ENCODE measurements at places on chromosomes 16 and 17. TPM values are rescaled to one million over a fixed set of nuclear protein-coding genes. Genes with fewer than 3 reads are reported as not detected.
A peak's percentile ranks its signal among the peaks of the same experiment; 100 is the strongest.

DNA sequence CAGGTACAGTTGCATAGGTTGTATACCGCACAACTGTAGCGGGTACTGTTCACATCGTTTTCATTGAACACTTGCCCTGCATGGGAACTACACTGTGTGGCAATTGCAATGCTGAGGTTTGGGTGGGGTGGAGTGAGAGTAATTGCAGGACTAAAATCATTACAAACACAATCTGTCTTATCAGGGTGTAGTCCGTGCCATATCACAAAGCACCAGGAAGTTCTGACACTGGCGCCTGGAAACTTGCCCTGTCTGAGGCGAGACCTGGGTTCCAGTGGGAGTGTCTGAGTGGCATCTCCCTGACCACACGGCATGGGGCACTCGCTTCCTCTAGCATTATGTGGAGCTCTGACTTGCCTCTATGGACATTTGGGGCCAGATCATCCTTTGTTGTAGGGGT is 153.4 kb downstream of the RGS9 start:
- no peaks in the 10 kb centered on the region for H3K36me3 ChIP-seq
- H3K4me1 ChIP-seq, result no peaks in the 10 kb centered on the region
- H3K27me3 ChIP-seq, result no peaks in the 10 kb centered on the region
- no peak for DNase-seq
- no peak overlapping the region for H3K4me3 ChIP-seq
- no peak overlapping the region for H3K27ac ChIP-seq

The KLHL10 gene
- total RNA-seq, result 0.33 TPM

GRCh38 chr17:77382356-77382911 is 241.7 kb downstream of the SEC14L1 start:
- peaks cover 67% of the 10 kb centered on the region for H3K4me1 ChIP-seq
- no peak overlapping the region for H3K4me3 ChIP-seq
- peaks cover 10% of the 10 kb centered on the region for H3K36me3 ChIP-seq
- H3K27ac ChIP-seq, result peak overlapping the region; percentile 24
- H3K27me3 ChIP-seq, result no peaks in the 10 kb centered on the region

- no peak overlapping the region for H3K4me3 ChIP-seq
- no peaks in the 10 kb centered on the region for H3K27me3 ChIP-seq
- H3K27ac ChIP-seq, result no peak overlapping the region
These were observed 141.6 kb downstream of the VPS53 start for GRCh38 chr17:573036-573435.

The IGFBP4 gene
- 312 TPM for total RNA-seq

DNA sequence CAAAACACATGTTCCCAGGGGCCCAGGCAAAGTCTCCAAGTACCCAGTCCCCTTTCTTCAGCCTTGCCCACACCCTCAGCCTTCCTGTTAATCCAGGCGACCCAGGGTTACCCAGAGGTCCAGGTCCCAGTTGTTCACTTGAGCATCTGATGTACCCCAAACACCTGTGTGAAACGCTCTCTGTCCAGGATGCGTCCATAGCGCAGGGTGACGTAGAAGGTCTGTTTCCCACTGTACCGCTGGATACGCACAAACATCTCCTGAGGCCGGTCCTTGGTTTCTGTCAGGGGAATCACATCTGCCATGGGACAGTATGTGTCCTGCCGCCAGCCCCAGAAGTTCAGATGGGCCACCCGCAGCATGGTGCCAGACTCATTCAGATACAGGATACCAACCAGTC is 1.6 kb downstream of the TMEM186 start:
- H3K4me3 ChIP-seq, result no peak overlapping the region
- no peaks in the 10 kb centered on the region for H3K27me3 ChIP-seq
- H3K4me1 ChIP-seq, result peaks cover 4% of the 10 kb centered on the region
- H3K36me3 ChIP-seq, result peaks cover 1% of the 10 kb centered on the region
- no peak for DNase-seq

- no peak overlapping the region for H3K4me3 ChIP-seq
- H3K27me3 ChIP-seq, result no peaks in the 10 kb centered on the region
- no peaks in the 10 kb centered on the region for H3K36me3 ChIP-seq
These were observed 914.9 kb downstream of the KCNJ2 start for GRCh38 chr17:71084219-71084618.

The MMP15 gene
- total RNA-seq, result 2.1 TPM

GRCh38 chr16:47774661-47775060 is 313.5 kb downstream of the PHKB start:
- no peak overlapping the region for H3K27ac ChIP-seq
- peak; percentile 61 for DNase-seq
- no peak overlapping the region for H3K4me3 ChIP-seq
- H3K27me3 ChIP-seq, result no peaks in the 10 kb centered on the region
- no peaks in the 10 kb centered on the region for H3K4me1 ChIP-seq
- no peaks in the 10 kb centered on the region for H3K36me3 ChIP-seq

The CAMKK1 gene
- 2.5 TPM for total RNA-seq

DNA sequence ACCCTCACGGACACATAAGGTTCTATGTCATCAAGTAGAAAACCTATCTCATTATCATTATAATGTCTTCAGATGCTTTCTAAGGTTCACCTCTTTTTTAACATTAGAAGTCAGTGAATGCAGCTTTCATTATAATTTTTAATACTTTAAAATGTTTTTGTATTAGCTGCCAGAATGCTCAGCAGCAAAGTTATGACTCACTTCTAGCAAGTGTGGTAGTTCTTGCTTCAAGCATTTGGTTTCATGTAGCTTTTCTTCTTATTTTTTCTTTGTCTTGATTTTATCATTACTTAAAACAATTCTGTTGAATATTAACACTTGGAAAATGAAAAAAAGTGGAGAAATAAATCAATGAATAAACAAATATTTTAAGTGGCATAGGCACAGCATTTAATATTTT is 23.4 kb downstream of the LPCAT2 start:
- H3K36me3 ChIP-seq, result no peaks in the 10 kb centered on the region
- H3K27ac ChIP-seq, result no peak overlapping the region
- H3K27me3 ChIP-seq, result no peaks in the 10 kb centered on the region
- H3K4me3 ChIP-seq, result no peak overlapping the region
- no peak for DNase-seq
- no peaks in the 10 kb centered on the region for H3K4me1 ChIP-seq

DNA sequence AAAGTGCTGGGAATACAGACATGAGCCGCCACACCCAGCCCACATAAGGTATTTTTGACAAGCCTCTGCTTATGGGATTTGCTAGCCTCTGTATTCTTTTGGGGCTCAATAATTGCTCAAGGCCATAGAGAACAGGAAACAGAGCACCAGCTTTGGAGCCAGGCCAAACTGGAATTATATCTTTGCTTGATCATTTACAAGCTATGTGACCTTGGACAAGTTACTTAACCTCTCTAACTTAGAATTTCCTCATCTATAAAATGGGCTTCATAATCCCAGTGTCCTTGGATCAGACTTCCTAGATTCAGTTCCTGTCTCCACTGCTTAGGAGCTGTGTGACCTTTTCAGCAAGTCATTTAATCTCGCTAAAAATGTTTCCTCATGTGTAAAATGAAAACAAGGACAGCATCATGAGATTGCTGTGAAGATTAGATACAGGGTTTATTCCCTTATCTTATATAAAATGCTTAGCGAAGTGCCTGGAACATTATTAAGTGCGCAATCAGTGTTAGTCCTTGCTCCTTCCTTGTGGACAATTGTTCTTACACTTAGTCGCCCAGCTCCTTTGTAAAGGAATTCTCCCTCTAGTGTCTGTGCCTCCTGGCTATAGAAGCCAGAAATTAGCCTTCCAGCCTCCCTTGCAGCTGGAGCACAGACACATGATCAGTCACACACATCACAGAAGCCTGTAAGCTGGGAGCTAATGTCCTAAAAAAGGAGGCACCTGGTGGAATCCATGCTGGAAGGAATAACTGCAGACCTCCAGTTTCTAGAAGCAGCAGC is 16.6 kb downstream of the KRT9 start:
- peaks cover 10% of the 10 kb centered on the region for H3K27me3 ChIP-seq
- DNase-seq, result no peak
- H3K36me3 ChIP-seq, result no peaks in the 10 kb centered on the region
- no peaks in the 10 kb centered on the region for H3K4me1 ChIP-seq

The SHISA6 gene
- not detected for total RNA-seq

The PIRT gene
- total RNA-seq, result not detected

DNA sequence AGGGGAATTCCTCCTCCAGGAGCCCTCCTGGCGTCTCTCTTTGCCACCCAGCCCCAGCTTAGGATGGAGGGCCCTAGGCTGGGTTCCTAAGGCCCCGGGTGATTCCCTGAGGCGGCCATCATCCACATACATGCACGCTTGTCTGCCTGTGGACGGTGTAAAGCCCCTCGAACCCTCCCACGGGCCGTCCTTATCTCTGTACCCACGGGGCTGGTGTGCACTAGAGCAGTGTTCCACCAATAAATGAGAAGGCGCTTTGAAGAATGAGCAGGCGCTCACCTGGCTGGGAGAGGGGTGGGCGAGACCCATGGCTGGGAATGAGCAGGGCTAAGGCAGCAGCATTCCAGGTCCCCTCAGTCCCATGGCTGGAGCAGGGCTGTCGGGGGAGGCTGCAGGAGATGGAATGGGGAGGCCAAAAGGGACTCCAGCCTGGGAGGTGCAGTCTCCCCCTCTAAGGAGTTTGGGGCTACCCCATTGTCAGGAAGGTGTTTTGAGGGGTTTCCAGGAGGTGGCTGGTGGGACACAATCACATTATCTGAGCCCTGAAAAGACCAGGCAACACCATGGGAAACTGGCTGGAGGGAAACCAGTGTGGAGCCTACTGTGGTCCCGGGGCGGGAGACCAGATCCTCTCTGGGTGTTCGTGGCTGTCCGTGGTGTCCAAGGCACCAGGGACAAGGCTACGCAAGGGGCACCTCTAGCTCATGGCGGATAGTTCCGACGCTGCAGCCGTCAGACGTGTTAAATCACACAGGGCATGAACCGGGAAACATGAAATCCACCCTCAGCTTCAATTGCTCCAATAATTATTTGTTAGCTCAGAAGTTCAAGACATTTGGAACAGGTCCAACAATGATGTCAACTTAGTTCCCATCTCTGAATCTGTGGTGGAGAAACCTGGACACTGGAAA is 87.5 kb upstream of the DNAH17 start:
- H3K4me3 ChIP-seq, result no peak overlapping the region
- H3K27ac ChIP-seq, result no peak overlapping the region
- DNase-seq, result no peak
- no peaks in the 10 kb centered on the region for H3K4me1 ChIP-seq
- peaks cover 2% of the 10 kb centered on the region for H3K27me3 ChIP-seq
- no peaks in the 10 kb centered on the region for H3K36me3 ChIP-seq

The FOXL1 gene
- total RNA-seq, result 24.1 TPM

- DNase-seq, result no peak
- H3K27ac ChIP-seq, result no peak overlapping the region
- H3K27me3 ChIP-seq, result no peaks in the 10 kb centered on the region
- H3K4me1 ChIP-seq, result no peaks in the 10 kb centered on the region
- H3K4me3 ChIP-seq, result no peak overlapping the region
These were observed 56.1 kb downstream of the RGS9 start for GRCh38 chr17:65193305-65193704.

DNA sequence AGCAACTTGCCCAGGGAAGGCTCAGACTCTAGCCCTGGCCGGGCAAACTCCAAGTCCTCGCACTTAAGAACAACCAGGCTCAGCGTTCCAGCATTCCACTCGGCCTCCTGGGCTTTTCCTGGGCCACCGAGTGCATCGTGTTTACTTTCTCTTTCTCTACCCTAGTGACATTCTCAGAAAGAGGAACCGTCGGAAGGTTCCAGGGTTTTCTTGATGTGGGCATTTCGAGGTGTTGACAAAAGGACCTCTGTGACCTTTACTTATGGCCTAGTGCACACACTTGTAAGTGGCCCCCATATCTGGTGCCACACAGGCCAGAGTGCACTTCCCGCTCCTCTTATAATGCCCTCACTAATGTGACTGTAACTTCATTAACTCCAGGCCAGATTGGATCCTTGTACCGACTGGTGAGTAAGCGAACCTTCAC is 3.1 kb upstream of the BANP start:
- no peak for DNase-seq
- no peak overlapping the region for H3K27ac ChIP-seq
- no peaks in the 10 kb centered on the region for H3K27me3 ChIP-seq
- no peak overlapping the region for H3K4me3 ChIP-seq
- H3K36me3 ChIP-seq, result no peaks in the 10 kb centered on the region

The ZSCAN10 gene
- total RNA-seq, result not detected

GRCh38 chr16:62940569-62940968 is 904.3 kb upstream of the CDH8 start:
- H3K4me3 ChIP-seq, result no peak overlapping the region
- H3K36me3 ChIP-seq, result no peaks in the 10 kb centered on the region
- no peaks in the 10 kb centered on the region for H3K4me1 ChIP-seq
- H3K27ac ChIP-seq, result no peak overlapping the region
- no peaks in the 10 kb centered on the region for H3K27me3 ChIP-seq
- no peak for DNase-seq

- peak; percentile 46 for DNase-seq
- H3K4me3 ChIP-seq, result no peak overlapping the region
- no peaks in the 10 kb centered on the region for H3K36me3 ChIP-seq
- H3K27me3 ChIP-seq, result no peaks in the 10 kb centered on the region
These were observed 26.3 kb upstream of the OR4D1 start for GRCh38 chr17:58121925-58122324.

- no peaks in the 10 kb centered on the region for H3K4me1 ChIP-seq
- no peak overlapping the region for H3K4me3 ChIP-seq
- no peak overlapping the region for H3K27ac ChIP-seq
- DNase-seq, result no peak
- H3K27me3 ChIP-seq, result peaks cover 2% of the 10 kb centered on the region
These were observed 69.9 kb downstream of the ZNF423 start for GRCh38 chr16:49785970-49786369.

DNA sequence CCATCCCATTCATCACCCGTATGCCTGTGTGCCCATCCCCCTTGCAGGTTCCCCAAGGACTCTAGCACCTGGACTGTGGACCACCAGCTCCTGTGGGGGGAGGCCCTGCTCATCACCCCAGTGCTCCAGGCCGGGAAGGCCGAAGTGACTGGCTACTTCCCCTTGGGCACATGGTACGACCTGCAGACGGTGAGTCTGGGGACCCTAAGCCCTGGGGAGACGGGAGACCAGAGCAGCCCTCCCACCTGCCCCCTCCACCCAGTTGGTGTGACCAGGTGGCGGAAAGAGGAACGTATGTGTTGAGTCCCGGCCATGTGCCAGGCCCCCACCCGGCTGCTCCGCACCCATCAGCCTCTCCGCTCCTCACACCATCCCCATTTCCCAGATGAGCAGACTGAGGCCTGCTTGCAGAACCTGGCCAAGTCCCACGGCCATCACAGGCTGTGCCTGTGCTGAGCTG is 15.6 kb downstream of the GAA start:
- no peak for DNase-seq
- no peak overlapping the region for H3K4me3 ChIP-seq
- H3K4me1 ChIP-seq, result no peaks in the 10 kb centered on the region

The SPATA32 gene
- not detected for total RNA-seq

DNA sequence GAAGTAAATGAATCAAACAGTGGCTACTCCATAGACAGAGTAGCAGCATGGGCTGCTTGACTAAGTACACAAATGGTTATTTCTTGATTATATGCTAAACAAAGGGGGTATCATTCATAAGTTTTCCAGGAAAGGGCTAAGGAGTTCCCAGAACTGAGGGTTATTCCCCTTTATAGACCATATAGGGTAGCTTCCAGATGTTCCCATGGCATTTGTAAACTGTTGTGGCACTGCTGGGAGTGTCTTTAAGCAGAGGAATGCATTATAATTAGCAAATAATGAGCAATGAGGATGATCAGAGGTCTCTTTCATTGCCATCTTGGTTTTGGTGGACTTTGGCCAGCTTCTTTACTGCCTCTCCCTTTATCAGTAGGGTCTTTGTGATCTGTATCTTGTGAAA is 105.1 kb downstream of the CDH11 start:
- no peaks in the 10 kb centered on the region for H3K4me1 ChIP-seq
- no peak overlapping the region for H3K27ac ChIP-seq
- H3K27me3 ChIP-seq, result no peaks in the 10 kb centered on the region
- DNase-seq, result no peak
- H3K36me3 ChIP-seq, result no peaks in the 10 kb centered on the region

Measured in fibroblast of lung (primary cell).